Thyroid gland (tissue), 4 donors: ENCODE measurements at places on chromosomes 4 and X.

DNA sequence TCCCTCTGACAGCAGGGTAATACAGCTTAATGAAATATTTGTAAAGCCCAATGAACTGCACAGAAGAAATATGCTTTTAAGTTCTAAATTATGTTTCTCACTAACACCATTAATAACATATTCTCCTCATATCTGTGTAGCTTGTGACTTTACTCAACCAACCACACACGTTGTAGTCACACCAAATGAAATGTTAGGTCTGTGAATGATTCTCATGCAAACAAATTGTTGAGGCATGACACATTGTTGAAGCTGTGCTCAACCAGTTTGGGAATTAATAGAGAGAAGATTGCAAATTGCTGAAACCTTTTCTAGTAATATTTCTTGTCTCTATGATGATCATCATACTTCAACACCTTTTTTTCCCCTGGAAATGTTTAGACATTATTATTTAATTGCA lies 645.9 kb downstream of the PCDH7 start:
- DNase-seq = no peak

GRCh38 chr4:87632469-87632868 lies 17.6 kb upstream of the DMP1 start:
- DNase-seq = no peak

GRCh38 chr4:102454268-102454667 lies 46.9 kb upstream of the NFKB1 start:
- DNase-seq = no peak

DNA sequence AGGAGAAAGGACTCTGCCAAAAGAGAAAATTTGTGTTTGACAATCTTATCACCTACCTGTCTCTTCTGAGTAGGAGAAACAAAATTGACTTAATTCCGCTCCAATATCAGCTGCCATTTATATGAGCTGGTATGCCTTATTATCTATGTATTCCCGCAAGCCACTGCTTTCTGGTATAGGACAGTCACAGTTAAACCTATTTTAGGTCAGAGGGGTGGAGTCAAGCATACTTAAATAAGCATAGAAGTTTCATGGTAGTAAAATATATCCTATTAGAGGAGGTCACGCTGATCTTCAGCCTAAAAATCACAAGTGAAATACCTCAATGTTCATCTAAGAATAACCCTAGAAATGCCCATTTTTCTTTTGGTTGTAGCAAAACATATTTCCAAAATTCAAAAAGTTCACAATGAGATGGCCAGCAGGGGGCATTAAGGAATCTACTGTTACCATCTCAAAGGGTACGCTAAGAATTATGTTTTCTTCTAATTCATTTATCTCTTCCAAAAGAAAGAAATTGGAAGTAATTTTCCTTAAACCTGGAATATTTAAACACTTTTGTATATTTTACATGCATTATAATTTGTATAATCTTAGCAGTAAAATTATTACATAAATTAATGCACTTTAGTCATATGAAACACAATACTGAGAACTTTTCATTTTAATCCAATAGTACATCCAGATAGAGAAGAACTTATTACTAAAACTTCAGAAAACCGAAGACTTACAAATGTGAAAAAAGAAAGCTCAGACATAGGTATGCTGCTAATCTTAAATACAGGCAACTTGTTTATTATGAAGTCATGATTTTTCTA lies 10.5 kb downstream of the PPAT start:
- DNase-seq = peak; percentile 22

DNA sequence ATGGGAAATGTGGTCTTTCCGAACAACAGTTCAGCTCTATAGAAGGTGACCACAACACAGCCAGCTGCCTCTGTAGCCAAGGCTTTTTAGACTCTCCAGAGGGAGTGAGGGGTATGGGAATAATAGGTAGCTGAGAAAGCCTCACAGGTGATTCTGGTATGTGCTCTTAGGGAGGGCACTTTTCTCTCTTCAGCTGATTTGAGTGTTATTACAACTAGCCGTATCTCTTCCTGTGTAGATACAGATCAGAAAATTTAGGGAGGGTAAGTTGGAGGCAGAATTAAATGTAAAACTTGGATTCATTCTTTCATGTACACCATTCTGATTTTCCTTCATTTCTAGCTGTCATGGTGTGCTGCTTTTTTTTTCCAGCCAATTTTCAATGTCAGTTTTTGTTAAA lies 154.9 kb downstream of the BMPR1B start:
- no peak for DNase-seq

GRCh38 chrX:18353931-18354368 lies 538 bp downstream of the SCML2 start:
- DNase-seq = peak; percentile 18

DNA sequence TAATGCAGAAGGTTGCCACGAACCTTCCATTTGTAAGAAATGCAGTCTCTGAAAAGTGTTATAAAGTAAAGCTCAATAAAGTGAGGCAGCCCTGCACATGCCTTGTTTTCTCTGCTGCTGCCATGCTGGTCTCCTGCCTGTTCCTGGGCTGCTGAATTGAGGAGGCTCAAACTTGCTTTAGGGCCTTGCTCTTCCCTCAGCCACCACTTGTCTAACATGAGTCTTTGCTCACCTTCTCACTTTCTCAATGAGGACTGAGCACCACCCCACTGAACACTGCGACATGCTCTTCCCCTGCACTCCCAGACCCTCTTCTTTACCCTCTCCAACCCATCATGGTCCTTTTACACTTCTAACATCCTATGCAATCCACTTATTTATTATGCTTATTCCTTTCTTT lies 25.2 kb upstream of the MFAP3L start:
- DNase-seq = no peak
